ENCODE measurements at places on chromosomes 16 and 17.

GRCh38 chr17:48997827-48998586 is 822 bp downstream of the IGF2BP1 start:
- no peak for DNase-seq

DNA sequence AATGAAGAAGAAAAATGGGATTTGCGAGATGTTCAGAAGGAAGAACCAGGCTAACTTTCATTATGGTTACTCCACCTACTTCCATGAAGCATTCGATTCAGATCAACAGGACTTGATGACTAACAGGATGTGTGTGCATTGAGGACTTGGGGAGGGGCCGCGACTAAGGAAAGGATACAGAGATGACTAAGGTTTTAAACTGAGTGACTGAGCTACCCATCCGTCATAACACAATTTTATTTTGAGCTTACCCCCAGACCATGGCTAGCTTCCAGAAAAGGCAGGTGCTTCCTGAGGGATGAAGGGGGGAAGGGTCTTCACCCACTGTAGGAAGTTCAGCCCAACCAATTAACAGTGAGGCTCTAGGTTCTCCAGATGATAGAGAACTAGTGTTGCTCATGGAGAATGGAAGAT is 2.5 kb upstream of the CDYL2 start:
- peak; percentile 49 for DNase-seq

DNA sequence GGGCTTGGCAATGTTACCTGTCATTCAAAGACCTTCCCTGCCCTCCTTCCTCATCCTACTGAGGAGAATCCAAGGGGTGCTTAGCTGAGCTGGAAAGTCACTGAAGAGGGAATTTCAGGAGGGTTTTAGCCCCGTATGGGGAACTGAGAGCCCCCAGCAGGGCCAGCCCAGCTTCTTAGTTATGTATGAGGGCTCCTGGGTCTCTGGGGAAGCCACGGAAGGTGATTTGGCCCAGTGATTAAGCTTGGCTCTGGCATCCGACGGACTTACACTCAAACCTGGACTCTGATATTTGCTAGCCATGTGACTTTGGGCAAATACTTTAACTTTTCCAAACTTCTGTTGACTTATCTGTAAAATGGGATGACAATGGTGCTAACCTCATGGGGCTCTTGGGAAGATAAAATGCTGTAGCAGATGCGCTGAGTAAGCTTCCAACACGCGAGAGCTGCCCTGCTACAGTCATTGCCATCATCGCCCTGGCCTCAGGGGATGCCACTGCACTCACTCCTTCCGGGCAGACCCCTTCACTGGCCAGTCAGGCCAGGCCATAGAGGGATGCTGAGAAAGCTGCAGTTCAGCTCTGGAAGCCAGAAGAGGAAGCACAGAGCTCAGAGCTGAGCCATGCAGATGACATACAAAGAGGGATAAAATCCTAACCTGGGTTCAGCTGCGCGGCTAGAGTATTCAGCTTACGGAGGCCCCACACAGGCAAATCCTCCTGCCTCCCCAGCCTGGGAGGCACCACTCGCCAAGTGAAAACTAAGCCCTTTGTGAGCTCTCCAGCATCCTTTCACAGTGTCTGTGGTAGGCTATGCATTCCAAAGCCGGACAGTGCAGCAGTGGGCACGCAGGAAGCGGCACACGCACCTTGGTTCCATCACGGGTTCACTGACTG is 44.9 kb upstream of the PIK3R6 start:
- no peak for DNase-seq

GRCh38 chr16:63422715-63423114 is 1386.5 kb upstream of the CDH8 start:
- no peak for DNase-seq

DNA sequence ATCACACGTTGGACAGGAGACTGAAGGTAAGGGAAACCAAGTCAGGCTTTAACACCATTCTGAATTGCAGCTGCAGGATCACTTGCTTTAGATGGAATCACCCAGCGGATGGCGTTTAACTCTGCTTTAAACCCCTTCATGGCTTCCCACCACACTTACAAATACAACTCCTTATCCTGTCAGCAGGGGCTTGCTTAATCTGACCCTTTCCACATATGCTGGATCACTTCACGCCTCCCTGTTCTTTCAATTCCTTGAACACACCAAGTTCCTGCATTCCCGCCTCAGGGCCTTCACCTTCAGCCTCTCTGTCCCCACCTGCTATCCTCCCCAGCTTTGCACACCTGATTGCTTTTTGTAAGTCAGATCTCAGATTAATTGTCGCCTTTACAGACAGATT is 442.2 kb downstream of the MAF start:
- no peak for DNase-seq

DNA sequence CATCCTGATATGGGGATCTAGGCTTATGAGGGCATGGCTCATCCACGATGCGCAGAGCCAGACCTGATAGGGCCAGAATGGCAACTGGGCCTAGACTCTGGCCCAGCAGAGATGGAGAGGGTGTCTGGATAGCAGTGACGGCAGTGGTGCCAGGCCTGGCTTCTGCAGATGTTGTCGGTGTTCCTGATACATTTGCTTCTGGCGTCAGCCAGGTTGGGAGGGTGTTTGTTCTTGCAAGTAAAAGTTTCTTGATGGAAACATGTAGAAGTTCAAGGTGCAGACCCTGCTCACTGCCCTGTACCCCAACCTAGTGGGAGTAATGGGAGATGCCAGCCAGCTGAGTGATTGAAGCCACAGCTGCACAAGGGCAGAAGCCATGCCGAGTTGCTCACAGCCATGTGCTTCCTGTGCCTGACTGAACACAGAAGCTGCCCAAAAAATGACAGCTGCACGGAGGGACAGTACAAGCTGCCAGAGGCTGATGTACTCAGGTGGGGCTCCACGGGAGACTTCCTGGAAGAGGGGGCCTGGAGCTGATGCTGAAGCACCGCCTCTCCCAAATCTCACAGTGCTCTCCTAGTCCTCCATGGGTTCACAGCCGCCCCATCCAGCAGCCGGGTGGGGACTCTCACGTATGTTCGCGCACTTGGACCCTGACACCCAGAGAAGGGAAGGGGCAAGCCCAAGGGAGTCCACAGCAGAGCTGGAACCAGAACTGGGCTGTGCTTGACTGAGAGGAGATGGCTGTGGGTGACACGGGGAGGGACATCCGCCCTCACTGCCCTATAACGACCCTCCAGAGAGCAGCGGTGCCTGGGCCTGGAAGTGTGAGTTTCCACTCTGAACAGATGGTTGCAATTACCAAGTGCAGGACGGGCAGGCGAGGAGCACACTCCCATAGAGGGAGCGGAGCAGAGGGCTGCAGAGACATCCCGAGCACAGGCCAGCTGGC is 78.7 kb downstream of the N4BP1 start:
- DNase-seq, result no peak

- no peak for DNase-seq
Observed at GRCh38 chr16:16150117-16150877, 73.0 kb downstream of the ABCC6 start.

DNA sequence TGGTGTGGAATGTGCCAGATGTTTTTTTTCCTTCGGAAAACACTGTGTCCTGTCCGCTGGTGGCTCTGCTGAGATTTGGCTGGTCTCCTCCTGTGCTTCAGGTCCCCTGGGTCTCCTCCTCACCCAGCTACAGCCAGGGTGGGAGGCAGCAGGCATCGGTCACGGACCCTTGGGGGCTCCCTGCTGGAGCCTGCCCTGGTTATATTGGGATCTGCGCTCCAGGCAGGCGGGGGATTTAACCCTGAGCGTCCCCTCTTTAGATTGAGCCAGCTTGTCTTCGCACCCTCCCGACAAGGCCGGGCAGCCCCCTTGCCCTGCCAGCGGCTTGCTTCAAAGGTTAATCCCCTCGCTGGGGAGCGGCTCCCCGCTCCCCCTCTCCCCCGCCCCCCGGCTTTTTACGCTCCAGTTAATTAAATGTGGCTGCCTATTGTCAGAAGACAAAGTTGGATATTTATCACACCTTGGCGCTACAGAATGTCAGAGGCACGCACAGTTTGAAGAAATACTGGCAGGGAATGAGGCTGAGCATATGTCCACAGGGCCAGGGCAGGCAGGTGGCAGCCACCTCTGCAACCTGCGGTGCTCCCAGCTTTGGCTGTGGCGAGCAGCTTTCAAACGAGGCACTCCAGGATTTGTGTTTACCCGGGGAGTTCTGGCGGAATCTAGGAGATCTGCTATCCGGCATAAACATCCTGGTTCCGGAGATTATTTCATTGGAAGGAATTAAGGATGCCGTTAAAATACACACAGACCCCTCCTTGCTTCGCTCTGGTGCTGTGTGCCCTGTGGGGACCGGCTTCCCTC is 38.2 kb upstream of the GSE1 start:
- no peak for DNase-seq

DNA sequence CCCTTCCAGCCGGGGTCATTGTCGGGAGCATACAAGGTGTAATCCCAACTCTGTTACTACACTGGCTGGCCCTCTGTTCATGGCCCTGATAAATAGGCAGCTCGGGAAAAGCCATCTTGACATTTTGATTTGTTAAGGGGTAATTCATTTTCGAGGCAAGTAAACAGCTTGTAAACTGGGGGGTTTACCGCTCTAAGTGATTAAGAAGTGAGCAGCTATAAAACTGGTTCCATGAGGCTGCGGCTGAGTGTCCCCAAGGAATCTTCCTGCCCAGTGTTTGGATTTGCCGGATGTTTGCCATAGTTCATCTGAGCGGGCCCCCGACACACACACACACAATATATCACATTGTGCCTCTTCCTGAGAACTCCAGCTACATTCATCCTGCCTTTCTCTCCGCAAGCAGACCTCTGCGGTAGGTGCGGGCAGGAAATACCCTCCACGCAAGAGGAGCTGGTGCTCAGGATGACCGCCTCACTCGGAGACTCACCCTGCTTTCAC is 92.2 kb downstream of the SOCS1 start:
- DNase-seq, result no peak

- no peak for DNase-seq
Observed at GRCh38 chr17:79412886-79413390, 197.9 kb downstream of the RBFOX3 start.

DNA sequence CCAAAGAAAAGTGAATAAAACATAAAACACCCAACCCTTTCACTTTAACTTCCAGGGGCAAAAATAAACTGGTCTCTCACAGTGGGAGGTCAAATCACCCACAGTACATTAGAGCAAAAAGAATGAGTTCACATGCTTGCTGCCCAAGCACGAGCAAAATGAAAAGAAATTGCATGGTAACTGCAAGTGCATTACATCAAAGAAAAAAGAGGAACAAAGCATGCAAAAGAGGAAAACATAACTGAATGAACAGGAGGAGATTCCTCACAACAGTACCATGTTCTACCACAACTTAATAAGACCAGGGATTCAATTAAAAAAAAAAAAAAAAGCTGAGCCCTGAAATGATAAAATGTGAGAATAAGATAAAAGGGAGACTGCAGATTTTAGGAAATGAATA is 12.3 kb downstream of the DNAH2 start:
- DNase-seq, result no peak
